Peyer's patch (tissue), 4 donors: ENCODE measurements at places on chromosomes 12 and 14.

- H3K4me1 ChIP-seq: no peaks in the 10 kb centered on the region
- no peaks in the 10 kb centered on the region for H3K27me3 ChIP-seq
- no peak overlapping the region for H3K4me3 ChIP-seq
- no peak for DNase-seq
- no peaks in the 10 kb centered on the region for H3K36me3 ChIP-seq
Observed at GRCh38 chr14:64246688-64247087, 47.5 kb downstream of the ESR2 start.

DNA sequence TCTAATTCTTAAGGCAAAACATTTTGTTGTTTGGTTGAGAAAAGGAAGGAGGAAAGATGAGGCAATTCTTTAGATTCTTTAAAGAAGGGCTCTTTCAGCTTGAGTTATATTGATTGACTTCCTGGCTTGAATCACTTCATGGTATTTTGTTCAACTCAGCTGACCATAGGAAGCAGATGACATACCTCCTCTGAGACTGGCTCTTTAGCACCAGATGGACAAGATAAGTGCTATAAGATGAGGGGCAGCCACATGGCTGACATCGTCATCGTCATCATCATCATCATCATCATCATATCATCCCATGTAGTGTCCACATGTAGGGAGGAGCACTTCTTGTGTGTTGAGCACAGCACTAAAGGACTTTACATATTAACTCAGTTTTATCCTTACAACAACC, 81.3 kb downstream of the SSPN start:
- H3K27ac ChIP-seq: no peak overlapping the region
- H3K4me3 ChIP-seq: no peak overlapping the region
- H3K4me1 ChIP-seq: no peaks in the 10 kb centered on the region
- no peaks in the 10 kb centered on the region for H3K27me3 ChIP-seq

DNA sequence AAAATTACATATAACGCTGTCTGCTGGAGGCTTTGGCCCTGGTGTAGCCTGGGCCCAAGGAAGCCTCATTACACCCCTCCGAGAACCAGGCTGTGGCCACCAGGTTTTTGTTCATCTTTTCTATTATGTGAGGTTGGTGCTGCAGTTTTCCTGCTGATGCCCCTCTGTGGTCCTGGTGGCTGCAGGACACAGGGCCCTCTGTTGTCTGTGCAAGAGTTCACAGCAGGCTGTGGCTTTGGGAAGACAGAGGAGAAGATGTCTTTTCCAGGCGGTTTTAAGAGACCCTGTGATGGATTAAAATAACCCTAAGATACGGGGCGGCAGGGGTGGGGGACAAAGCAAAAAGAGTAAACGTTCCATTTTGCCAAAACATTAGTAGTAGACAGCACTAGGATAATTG, 121.5 kb downstream of the ADGRD1 start:
- H3K27me3 ChIP-seq: no peaks in the 10 kb centered on the region
- H3K36me3 ChIP-seq: no peaks in the 10 kb centered on the region
- H3K4me3 ChIP-seq: no peak overlapping the region
- no peak for DNase-seq
- H3K4me1 ChIP-seq: no peaks in the 10 kb centered on the region

DNA sequence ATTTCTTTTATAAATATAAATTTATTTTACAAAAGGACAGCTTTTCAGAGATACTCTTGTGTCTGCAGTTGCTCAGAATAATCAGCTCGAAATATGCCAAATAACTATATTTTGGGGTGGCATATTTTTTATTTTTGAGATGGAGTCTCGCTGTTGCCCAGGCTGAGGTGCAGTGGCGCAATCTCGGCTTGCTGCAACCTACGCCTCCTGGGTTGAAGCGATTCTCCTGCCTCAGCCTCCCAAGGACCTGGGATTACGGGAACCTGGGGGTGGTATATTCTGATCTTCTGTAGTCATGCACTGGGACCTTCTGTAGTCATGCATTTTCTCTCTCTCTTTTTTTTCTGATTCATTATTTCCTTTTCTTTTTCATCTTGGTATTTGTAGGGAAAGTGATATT, 135.0 kb upstream of the AMIGO2 start:
- DNase-seq: no peak
- no peak overlapping the region for H3K4me3 ChIP-seq
- no peaks in the 10 kb centered on the region for H3K4me1 ChIP-seq
- peak overlapping the region; percentile 89 for H3K27ac ChIP-seq
- no peaks in the 10 kb centered on the region for H3K27me3 ChIP-seq
- H3K36me3 ChIP-seq: no peaks in the 10 kb centered on the region

DNA sequence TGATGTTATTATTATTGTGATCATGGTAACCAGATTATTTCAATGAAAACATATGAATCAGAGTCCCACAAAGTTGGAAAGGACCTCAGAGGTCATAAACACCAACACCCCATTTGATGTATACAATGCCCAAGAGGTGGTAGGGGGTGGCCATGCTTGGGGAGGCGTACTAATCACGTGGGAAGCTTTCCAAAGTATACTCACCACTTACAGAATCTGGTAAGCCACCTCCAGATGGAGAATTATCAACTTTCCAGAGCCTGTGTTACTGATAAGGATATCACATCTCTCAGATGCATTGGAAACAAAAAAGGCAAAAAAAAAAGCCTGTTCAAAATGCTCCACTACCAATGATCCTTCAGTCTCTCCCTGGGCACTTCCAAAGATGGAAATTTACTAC, 8.4 kb downstream of the DAD1 start:
- no peak overlapping the region for H3K27ac ChIP-seq
- no peaks in the 10 kb centered on the region for H3K27me3 ChIP-seq
- no peaks in the 10 kb centered on the region for H3K36me3 ChIP-seq
- no peak overlapping the region for H3K4me3 ChIP-seq

GRCh38 chr12:30573145-30573544, 122.5 kb downstream of the IPO8 start:
- no peak overlapping the region for H3K4me3 ChIP-seq
- H3K27me3 ChIP-seq: no peaks in the 10 kb centered on the region
- no peak overlapping the region for H3K27ac ChIP-seq
- H3K4me1 ChIP-seq: no peaks in the 10 kb centered on the region

DNA sequence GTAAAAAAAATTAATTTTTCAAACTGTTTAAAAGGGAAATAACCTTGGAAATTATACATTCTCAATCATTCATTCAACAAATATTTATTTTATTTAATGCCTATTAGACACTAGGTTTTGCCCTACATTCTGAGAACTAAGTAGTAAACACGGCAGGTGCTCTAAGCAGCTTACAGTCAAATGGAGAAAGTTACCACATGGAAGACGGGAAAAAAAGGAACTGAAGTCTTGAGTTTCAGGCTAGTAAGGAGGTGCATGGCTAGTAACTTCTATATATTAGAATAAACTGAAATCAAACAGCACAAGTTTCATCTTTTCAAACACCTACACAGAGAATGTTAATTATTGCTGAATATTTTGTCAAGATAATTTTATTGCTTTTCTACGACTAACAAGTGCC, 52.9 kb downstream of the C12orf42 start:
- DNase-seq: no peak
- H3K36me3 ChIP-seq: no peaks in the 10 kb centered on the region
- H3K4me3 ChIP-seq: no peak overlapping the region

- H3K36me3 ChIP-seq: peaks cover 70% of the 10 kb centered on the region
- H3K4me1 ChIP-seq: no peaks in the 10 kb centered on the region
- no peak overlapping the region for H3K27ac ChIP-seq
- H3K4me3 ChIP-seq: no peak overlapping the region
Observed at GRCh38 chr14:77559381-77559780, 57.1 kb downstream of the SPTLC2 start.

GRCh38 chr12:57006809-57007475, 596 bp upstream of the ZBTB39 start:
- no peaks in the 10 kb centered on the region for H3K27me3 ChIP-seq
- H3K36me3 ChIP-seq: no peaks in the 10 kb centered on the region
- DNase-seq: no peak
- peak overlapping the region; percentile 88 for H3K27ac ChIP-seq
- no peaks in the 10 kb centered on the region for H3K4me1 ChIP-seq

DNA sequence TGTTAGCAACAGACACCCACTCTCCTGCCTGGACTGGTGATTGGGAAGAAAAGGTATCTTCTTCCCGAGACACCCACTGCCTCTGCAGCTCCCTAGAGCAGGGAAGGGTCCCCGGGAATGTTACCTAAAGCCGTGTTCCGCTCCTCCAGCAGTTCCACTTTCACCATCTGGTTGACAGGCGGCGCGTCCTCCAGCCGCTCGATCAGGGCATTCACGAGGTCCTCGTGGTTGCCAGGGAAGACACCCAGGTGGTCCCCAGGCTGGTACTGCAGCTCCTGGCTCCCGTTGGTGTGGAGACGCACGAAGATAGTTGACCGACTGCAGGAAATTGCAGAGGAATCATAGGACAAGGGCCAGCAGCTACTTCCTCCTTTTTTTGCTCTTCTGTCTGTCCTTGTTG, 44.2 kb upstream of the FBXO21 start:
- no peak overlapping the region for H3K4me3 ChIP-seq
- no peak for DNase-seq
- H3K27me3 ChIP-seq: no peaks in the 10 kb centered on the region
- H3K27ac ChIP-seq: no peak overlapping the region
- no peaks in the 10 kb centered on the region for H3K4me1 ChIP-seq

GRCh38 chr14:58718226-58719205, 80.8 kb downstream of the DACT1 start:
- H3K4me1 ChIP-seq: no peaks in the 10 kb centered on the region
- no peak for DNase-seq
- H3K27ac ChIP-seq: no peak overlapping the region
- H3K36me3 ChIP-seq: no peaks in the 10 kb centered on the region

DNA sequence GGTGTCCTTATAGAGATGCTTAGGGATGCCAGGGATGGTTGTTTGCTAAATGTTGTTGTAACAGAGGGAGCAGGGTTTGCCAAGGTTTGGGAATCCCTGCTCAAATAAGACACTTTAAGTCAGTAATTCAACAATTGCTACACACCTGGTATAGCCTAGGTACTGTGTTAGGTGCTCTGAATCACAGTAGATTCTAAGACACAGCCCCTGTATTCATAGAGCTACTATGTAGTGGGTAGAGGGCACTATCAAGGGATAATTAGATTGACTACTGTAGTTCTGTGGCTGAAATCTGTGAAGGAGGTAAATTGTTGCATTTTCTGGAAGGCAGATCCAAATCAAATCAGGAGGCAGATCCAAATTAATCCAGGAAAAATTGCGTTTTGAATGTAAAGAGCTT, 149.2 kb downstream of the C12orf75 start:
- no peak overlapping the region for H3K4me3 ChIP-seq
- no peaks in the 10 kb centered on the region for H3K4me1 ChIP-seq
- H3K36me3 ChIP-seq: no peaks in the 10 kb centered on the region
- H3K27me3 ChIP-seq: no peaks in the 10 kb centered on the region
- no peak overlapping the region for H3K27ac ChIP-seq

- DNase-seq: no peak
- no peak overlapping the region for H3K27ac ChIP-seq
- peaks cover 4% of the 10 kb centered on the region for H3K4me1 ChIP-seq
- H3K27me3 ChIP-seq: no peaks in the 10 kb centered on the region
Observed at GRCh38 chr12:53601296-53601847, 24.8 kb downstream of the ATF7 start.

DNA sequence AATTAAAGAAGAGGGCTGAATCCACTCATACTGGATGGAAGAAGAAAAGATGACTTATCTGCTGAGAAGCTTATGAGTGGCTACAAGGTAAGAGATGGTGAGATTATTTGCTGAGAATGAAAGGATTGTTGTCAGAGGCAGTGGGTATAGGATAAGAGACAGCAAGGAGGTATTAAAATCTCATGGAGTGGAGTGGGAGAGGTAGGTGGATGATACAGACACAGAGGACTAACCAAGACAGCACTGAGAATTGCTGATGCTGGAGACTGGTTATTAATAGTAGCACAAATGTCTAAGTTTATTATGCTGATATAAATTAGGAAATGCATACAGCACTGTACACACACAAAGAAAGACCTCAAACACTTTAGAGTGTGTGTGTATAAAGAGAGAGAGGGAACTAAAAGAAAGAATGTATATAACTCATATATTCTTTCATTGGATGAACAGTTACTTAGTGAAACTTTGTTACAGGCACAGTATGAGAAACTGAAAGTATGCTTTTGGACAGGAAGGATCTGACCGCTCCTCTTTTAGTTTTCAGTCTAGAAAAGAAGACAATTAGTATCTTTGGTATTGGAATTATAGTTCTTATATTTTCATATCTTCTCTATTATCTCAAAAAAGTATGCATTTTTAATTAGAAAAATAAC, 543.1 kb downstream of the LRFN5 start:
- DNase-seq: no peak
- no peak overlapping the region for H3K4me3 ChIP-seq
- no peak overlapping the region for H3K27ac ChIP-seq
- no peaks in the 10 kb centered on the region for H3K27me3 ChIP-seq
- H3K4me1 ChIP-seq: no peaks in the 10 kb centered on the region
- no peaks in the 10 kb centered on the region for H3K36me3 ChIP-seq

DNA sequence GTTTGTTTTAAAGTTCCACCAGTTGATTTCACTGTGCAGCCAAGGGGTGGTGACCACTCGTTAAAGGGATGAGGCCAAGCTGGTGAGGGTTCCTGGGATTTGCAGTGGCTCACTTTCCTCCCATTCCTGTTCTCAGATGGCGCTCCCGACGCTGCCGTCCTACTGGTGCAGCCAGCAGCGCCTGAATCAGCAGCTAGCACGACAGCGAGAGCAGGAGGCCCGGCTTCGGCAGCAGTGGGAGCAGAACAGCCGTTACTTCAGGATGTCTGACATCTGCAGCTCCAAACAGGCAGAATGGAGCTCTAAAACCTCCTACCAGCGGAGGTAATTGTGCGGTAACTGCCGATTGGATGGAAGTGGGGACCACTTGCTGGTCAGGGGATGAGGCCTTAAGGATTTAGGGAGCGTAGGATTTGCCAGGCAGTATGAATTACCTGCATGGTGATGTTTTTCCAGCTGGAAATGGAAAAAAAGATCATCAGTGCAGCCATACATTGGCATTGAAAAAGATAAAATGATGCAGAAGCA, 2.9 kb downstream of the TCHP start:
- H3K4me1 ChIP-seq: peaks cover 14% of the 10 kb centered on the region
- DNase-seq: no peak
- H3K4me3 ChIP-seq: no peak overlapping the region
- H3K27ac ChIP-seq: no peak overlapping the region

GRCh38 chr12:65854629-65855028, 30.3 kb downstream of the HMGA2 start:
- no peak for DNase-seq
- H3K4me3 ChIP-seq: no peak overlapping the region
- no peaks in the 10 kb centered on the region for H3K4me1 ChIP-seq

- H3K4me1 ChIP-seq: no peaks in the 10 kb centered on the region
- no peak overlapping the region for H3K4me3 ChIP-seq
- H3K27ac ChIP-seq: no peak overlapping the region
- H3K27me3 ChIP-seq: no peaks in the 10 kb centered on the region
- H3K36me3 ChIP-seq: no peaks in the 10 kb centered on the region
Observed at GRCh38 chr14:101019541-101019940, 116.0 kb upstream of the RTL1 start.

GRCh38 chr14:64510825-64511671, 6.5 kb downstream of the ZBTB1 start:
- H3K4me1 ChIP-seq: peaks cover 18% of the 10 kb centered on the region
- H3K27ac ChIP-seq: peak overlapping the region; percentile 53
- no peaks in the 10 kb centered on the region for H3K36me3 ChIP-seq
- no peaks in the 10 kb centered on the region for H3K27me3 ChIP-seq

DNA sequence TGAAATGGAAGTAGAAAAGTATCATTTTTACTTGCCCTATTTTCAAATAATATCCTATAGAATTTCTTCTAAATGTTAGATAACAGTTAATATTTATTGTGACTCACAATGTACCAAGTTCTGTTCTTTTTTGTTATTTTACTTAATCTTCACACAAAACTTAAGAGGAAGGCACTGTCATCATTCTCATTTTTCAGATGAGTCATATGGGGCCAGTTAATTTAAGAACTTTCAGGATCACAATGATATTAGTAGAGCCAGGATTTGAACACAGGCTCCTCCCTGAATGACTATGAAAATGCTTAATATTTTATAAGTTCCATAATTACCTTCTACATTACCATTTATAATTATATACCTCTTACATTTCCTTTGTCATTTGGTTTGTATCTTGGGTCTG, 10.4 kb upstream of the TMEM260 start:
- no peak overlapping the region for H3K27ac ChIP-seq
- no peaks in the 10 kb centered on the region for H3K4me1 ChIP-seq
- H3K27me3 ChIP-seq: no peaks in the 10 kb centered on the region
